Omental fat pad (tissue), 4 donors: ENCODE measurements at places on chromosomes 7 and 10.

- DNase-seq: no peak
Measured at GRCh38 chr7:14875941-14876587, 26.5 kb downstream of the DGKB start.

- DNase-seq: no peak
Measured at GRCh38 chr10:79926037-79926436, 22.9 kb downstream of the SFTPD start.

GRCh38 chr7:105782391-105783042, 93.9 kb downstream of the ATXN7L1 start:
- DNase-seq: no peak

GRCh38 chr7:38673795-38674194, 42.6 kb upstream of the AMPH start:
- DNase-seq: no peak

DNA sequence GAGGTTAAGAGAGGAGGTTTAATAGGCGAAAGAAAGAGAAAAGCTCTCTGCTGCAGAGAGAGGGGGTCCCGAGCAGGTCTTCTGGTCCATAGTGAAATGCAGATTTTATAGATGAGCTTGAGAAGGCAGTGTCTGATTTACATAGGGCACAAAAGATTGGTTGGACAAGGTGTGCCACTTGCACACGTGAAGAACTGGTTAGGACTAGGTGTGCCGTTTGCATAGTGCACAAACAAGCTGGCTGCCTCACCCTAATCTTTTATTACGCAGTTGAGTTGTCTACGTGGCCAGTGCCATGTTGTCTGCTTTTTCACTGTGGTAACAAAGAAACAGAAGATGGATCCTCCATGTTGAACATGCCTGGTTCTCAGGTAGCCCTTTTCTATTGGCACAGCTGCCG, 82.6 kb downstream of the AMPH start:
- DNase-seq: no peak

GRCh38 chr7:77958436-77958835, 159.9 kb downstream of the PHTF2 start:
- DNase-seq: no peak

- DNase-seq: no peak
Measured at GRCh38 chr10:106506526-106507283, 657.8 kb downstream of the SORCS1 start.

DNA sequence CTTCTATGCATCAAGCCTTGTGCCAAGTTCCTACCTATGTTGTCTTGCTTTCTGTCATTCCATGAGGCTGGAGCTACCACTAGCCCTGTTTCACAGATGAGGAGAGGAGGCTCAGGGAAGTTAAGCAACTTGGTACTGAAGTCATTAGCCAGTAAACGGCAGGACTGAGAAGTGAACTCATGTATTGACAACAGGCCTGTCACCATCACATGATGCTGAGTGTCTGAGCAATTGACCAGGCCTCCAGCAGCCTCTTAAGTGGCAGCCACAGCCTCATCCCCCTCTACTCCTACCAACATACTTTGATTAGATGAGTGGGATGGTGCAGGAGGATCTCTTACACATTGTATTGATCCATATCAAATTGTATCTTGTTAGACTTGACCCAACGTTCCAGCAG, 317.6 kb downstream of the GRID1 start:
- no peak for DNase-seq
